CD4-positive, alpha-beta T cell treated with Interleukin-17A for 1 hour (primary cell): ENCODE measurements at places on chromosomes 6 and 20.
A peak's percentile ranks its signal among the peaks of the same experiment; 100 is the strongest.

- no peak for DNase-seq
Measured at GRCh38 chr6:34563513-34563870, 7.4 kb upstream of the SPDEF start.

DNA sequence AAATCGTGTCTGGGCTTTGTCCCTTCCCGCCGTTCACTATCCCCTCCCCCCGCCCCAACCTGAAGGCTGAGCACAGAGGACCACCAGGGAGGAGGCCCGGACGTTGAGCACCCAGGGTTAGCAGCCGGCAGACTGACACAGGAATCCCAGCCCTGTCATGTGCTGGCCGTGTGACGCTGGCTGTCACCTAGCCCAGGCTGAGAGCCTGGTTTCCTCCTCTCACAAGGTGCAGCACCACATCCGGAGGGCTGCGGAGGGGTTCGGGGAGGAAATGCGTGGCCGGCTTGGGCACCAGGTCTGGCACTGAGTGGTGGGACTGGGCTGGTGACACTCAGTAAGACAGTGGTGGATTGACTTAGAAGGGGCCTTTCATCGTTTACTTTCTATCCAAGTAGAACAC is 4.6 kb upstream of the LSM14B start:
- DNase-seq, result peak; percentile 86

DNA sequence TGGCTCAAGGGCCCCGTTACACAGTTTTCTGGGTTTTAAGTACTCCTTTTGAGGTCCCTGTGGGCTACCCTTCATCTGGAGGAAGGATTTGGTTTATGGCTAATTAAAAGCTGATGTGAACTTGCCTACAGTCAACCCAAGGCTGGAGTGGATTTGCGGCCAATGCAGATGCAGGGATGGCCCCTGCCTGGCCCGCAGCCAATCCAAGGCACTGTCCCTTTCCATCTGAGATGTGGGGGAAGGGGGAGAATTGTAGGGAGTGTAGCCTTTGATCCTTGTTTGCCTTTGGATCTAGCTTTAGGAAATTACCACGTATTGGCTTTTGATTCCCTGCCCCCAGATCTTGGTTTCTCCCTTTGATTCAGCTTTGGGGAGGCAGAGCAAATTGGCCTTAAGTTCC is 128.0 kb upstream of the GGTLC1 start:
- no peak for DNase-seq

DNA sequence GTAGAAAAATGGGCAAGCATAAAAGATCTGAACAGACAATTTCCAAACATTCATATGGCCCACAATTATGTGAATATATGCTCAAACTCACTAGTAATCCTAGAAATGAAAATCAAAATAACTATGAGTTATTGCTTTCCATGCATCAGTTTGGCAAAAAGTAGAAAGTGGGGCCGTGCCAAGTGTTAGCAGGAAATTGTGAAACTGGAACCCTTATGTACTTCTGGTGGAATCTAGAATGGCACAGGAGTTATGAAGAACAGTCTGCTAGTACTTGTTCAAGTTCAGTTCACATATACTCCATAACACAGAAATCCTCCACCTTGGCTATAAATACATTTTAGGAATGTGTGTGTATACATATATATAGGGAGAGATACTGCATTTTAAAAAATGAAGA is 89.8 kb downstream of the EYA2 start:
- no peak for DNase-seq

GRCh38 chr6:106820412-106820852 is 154.1 kb downstream of the CD24 start:
- DNase-seq, result no peak

- DNase-seq, result no peak
Measured at GRCh38 chr20:45289942-45290676, 16.5 kb upstream of the RBPJL start.

DNA sequence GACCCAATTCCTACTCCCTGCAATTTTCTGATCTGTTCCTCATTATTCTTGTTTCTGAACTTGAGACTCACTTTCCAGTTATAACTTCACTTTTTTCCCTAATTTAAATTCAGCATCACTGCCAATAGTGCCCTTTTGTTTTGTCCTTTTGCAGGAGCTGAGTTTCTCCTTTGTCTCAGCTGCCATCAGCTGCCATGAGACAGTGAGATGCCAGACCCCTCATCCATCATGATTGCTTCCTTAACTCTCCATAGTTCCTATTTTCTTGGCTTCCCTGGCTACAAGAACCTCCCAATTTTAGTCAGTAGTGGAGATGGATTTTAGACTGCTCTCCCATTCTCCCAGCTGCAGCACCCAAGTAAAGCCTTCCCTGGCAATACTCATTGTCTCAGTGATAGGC is 518.1 kb downstream of the HDGFL1 start:
- DNase-seq, result no peak

DNA sequence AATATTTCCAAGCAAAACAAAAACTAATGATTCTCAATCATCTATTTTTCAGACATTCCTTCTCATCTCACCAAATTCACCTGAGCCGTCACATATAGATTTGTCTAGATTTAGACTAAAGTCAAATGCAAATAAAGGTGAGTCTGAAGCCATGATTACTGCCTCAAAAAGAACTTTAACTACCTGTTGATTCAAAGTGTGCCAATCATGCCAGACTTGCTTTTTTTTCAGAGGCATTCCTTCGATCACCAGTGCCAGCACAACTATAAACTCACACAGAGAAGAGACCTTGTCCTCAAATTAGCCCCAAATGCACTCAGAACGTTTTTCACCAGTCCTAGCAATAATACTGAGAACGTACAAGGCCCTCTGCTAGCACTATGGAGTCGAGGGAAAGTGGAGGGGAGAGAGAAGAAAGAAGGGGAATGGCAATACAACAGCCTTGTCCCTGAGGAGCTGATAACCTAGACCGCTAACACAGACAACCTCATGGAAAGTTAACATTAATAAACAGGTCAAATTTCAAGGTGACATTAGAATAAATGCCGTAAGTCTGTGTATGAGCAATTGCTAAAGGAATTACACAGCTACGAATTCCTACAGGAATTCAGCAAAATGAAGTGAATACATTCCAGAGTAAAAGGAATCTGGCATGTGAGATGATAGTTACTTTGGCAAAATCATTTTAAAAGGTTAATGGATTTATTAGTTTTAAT is 60.9 kb downstream of the EPB41L2 start:
- no peak for DNase-seq

GRCh38 chr6:29723666-29724588 is 693 bp downstream of the HLA-F start:
- peak; percentile 90 for DNase-seq

DNA sequence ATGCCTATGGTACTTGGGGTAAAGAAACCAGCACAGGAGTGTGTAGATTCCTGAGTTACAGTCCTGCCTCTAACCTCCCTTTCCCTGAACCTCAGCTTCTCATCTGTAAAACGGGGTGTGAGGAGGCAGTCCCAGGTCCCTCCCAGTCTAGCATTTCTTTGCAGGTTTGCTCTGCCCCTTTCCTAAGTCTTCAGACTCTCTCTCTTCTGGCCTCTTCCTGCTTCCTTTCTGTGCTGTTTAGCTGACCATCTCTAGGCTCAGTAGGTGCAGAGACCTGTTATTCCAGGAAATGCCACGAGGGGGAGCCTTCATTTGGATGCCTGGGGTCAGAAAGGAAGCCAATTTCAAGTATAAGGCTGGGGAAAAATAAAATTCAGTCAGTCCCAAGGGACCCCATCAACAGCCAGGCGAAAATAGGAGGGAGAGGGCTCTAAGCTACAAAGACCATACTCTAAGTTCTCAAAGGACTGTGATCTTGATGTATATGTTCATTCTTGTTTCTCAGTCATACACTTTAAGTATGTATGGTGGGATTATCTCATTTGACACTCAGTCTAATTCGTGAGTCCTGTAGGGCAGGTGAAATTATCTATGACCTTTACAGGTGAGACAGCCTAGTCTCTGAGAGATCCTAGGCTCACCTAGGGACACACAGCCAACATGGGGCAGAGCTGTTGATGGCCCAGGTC is 89.1 kb downstream of the NCR2 start:
- DNase-seq, result peak; percentile 81

GRCh38 chr6:147205690-147206600 is 1.7 kb downstream of the STXBP5 start:
- DNase-seq, result no peak

DNA sequence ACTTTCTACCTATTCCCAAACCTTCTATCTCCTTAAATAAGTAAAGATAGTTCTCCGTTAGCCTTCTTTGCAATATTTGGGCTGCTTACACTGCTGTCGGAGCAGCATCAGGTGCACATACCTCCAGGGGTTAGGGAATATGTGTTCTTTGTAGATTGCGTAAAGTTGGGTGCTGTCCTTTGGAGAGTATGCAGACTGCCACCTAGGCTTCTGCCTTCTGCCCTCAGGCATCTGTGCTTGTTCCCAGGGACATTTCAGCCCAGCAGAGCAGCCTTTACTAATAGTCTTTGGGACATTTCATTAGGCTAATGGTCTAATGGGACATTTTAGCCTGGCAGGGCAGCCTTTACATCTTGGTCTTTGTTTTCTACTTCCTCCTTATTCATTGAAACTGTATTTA is 260.6 kb downstream of the TPBG start:
- no peak for DNase-seq

DNA sequence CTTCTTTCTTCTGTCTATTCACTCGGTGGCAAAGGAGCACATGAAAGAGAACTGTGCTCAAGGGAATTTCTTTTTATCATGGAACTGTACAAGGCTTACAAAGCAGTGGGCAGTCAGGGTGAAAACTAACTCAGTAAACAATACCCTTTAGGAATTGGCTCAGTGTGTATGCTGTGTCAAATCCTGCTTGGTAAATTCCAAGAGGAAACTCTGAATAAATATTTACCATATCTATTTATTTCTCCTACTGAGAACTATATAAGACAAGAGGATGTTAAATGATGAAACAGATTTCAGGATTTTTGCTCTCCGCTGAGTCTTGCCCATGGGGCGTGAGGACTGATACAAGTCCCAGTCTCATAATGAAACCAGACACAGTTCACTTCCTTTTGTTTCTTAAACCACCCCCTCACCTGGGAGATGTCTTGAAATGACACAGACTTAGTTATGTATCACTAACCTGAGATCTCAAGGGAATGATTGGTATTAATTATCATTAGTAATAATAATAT is 188.8 kb downstream of the BACH2 start:
- DNase-seq, result peak; percentile 29

- DNase-seq, result no peak
Measured at GRCh38 chr20:9884666-9885065, 45.8 kb upstream of the PAK5 start.

DNA sequence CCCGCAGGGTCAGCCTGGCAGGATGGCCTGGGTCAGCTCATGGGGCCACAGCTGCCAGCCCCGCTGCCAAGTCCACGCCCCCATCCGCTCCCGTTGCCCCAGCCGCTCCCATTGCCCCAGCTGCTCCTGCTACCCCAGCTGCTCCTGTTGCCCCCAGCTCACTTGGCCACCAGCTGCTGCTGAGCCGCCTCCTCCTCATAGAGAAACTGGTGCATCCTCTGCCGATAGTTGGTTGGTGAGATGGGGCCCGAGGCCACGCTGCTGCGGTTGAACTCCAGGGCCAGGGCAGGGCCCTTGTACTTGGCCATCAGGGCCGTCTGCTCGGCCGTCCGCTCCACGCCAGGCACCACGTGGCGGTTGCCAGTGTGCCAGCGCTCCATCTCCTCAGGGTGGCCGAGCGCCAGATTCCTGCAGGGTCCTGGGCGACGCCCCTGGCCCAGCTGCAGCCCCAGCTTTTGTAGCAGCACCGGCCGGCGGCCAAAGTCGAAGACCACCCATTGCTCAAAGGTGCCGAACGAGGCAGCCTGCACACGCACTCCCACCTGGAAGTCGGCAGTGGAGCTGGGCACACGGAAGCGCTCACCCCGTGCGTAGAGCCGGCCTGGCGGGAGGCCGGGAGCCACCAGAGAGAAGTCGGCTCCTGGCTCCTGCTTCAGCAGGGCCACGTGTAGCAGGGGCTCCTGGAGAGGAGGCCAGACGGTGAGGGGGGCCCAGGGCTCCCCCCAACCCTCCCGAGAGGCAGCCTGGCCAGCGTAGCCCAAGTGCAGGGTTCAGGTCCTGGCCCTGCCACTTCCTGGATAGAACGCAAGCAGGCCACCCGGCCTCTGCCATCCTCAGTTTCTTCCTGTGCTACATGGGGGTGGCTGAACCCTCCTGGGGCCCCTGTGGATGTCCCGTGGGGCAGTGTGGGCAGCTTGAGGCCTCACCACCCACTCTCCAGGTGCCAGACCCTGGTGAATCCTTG is 4.8 kb downstream of the HELZ2 start:
- no peak for DNase-seq

- no peak for DNase-seq
Measured at GRCh38 chr20:32495949-32496348, 89.2 kb downstream of the NOL4L start.

GRCh38 chr6:6616656-6617055 is 28.1 kb downstream of the LY86 start:
- DNase-seq, result no peak

DNA sequence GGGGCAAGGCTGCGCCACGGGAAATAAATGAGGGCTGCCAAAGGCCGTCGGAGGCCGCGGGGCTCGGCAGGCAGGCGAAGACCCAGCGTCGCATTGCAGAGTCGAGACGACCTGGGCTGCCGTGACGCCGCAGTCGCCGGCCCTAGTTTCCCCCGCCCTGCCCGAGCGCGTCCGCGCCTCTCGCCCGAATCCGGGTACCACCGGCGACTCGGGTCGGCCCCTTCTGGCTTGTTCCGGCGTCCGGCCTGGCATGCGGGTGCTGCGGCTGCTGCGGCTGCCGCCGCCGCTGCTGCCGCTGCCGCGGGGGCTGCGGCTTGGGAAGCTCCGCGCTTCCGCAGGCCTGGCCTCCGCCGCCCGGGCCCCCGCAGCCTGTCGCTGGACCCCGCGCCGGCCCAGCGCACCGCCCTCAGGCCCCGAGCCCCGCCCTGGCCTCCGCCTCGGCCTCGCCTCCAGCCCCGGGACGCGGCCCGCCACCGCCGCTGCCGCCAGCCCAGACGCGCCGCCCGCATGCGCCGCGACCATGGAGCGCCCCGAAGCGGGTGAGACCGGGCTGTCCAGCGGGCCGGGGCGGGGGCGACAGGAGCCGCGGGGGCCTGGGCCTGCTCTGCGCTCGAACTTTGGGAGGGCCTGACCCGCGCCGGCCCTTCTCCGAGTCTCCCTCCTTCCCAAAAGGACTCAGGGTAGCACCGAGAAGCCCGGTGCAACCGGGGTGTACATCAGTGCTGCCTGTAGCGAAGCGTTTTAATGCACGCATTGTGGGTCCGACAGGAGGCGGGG is at the start of gene AKAP7:
AKAP7 (plus strand) TSS at position 224 of the 777 bp plus-strand sequence; CDS start at position 521, 297 bp downstream.
- DNase-seq, result peak; percentile 57

- DNase-seq, result peak; percentile 5
Measured at GRCh38 chr20:13458860-13459451, 179.8 kb downstream of the TASP1 start.

DNA sequence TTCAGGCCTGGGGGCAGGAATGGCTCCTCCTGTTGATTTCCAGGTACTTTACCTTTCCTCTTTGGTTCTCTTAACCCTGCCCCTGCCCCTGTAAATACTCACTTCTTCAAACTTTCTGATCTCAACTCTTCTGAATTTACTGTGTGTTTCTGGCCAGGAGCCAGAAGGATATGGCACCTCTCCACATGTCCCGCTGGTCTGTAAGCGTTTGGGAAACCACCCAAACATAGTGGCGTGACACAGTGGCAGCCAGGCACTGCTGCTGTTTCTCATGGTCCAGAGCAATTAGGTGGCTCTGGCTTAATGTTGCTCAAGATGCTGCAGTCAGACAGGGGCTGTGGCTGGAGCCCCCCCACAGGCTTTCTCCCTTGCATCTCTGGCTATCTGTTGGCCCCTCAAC is 374.5 kb downstream of the RNGTT start:
- DNase-seq, result no peak

GRCh38 chr6:11684901-11685480 is 93.6 kb downstream of the ADTRP start:
- no peak for DNase-seq
